ENCODE measurements at places on chromosomes 4 and X.

- no peak for DNase-seq
Observed at GRCh38 chr4:170773709-170774273, 684.0 kb upstream of the AADAT start.

- DNase-seq = no peak
Observed at GRCh38 chr4:67152976-67153375, 392.3 kb downstream of the CENPC start.

GRCh38 chrX:78513971-78514738 is 145.0 kb downstream of the RTL3 start:
- no peak for DNase-seq

GRCh38 chrX:101385795-101386541 is at the start of gene BTK:
TSS of gene BTK (minus strand) at chrX:101386191. CDS start at chrX:101375284, 10,907 bp downstream.
- DNase-seq = no peak

DNA sequence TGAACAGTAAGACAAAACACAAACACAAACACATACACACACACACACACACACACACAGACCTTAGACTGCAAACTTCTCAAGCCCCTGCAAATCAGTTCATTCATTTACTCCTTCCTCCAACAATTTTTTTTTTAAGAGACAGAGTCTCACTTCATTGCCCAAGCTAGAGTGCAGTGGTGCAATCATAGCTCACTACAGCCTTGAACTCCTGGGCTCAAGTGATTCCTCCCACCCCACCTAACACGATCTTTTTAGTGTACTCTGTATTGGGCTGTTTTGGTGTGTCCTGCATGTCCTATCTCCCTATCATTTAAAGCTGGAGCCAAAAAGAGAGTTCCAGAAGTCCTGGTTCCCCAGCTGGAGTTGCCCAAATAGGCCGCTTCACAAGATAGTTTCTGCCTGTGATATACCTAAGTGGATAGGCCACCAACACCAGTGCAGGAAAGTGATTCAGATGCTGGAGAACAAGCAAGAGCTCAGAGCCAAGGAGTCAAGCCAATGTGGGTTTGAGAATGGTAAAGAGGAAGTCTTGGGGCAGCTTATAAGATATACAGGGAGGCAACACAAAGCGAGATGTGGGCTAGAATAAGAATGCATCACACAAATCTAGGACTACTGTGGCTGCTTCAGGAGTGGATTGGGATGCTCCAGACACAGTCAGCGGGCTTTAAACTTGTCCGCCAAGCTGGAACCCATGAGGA is 85.4 kb upstream of the RAPGEF2 start:
- no peak for DNase-seq

DNA sequence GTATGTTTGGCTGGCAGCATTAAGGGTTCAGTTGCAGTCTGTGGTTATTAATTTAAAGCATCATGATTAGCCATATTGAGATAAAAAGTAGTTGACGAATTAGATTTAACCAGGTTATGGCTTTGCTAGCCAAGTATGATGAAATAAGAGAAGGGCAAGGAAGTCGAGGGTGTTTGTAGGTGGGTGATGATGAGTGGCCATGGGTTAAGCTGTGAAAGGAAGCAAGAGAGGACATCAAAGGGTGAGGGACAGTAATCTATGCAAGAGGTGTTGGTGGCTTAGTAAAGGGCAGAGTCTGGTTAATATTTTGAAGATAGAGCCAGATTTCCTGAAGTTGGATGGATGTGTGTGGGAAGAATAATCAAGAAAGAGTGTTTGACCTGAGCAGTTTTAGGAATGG is 44.5 kb downstream of the STIM2 start:
- DNase-seq = no peak

DNA sequence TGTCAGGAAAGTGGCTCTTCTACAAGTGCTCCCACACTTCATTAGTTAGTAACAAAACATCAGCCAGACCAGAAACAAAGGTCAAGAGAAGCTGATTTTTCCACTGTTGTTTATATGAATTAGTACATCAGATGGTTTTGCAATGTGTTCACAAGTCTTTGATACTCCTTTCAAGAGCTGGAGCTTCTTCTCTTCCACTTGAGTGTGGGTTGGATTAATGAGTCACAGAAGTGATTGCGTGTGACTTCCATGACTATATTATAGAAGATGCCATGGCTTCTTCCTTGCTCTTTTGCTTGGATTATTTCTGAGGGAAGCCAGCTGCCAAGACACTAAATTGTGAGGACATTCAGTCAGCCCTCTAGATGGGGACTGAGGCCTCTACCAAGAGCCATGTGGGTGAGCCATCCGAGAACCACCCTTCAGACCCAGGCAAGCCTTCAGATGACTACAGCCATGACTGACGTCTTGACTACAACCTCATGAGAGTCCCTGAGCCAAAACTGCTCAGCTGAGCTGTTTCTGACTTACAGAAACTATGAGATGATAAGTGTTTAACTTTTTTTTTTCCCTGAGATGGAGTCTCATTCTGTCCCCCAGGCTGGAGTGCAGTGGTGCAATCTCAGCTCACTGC is 18.1 kb downstream of the SOWAHB start:
- DNase-seq = no peak

- DNase-seq = no peak
Observed at GRCh38 chr4:177391953-177392352, 50.3 kb downstream of the AGA start.

DNA sequence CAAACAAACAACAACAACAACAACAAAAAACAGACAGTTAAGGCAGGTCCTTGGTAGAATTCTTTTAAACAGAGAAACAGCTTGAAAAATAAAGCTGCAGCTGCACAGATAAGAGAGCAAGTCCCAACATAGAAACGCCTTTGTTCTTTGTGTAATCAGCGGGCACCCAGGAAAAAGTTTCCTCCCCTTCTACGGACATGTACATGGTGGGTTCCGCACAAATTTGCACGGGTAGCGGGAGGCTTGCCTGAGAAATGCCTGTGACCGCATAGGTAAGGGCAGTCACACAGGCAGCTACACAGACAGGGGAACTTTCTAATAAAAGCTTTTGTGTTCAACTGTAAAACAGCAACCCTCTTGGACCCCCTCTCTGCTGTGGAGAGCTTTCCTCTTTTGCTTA is 25.7 kb upstream of the CT47A1 start:
- no peak for DNase-seq

DNA sequence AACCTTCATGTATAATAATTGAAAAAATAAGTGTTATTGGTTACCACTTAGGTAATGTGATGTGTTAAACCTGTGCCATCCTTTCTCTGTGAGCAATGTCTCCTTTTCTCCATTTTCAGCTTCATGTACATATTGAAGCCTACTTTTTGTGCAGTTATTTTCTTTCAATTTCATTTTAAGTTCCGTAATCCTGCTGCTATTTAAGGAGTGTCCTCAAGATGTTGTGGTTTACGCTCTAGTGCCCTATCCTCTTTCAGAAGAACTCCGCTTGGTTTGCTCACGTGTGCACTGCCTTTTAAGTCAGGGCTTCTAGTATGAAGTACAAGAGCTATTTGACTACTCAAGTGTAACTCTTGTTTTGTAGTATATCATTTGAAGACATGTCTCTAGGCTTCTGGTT is 2253.2 kb upstream of the TENM3 start:
- no peak for DNase-seq

DNA sequence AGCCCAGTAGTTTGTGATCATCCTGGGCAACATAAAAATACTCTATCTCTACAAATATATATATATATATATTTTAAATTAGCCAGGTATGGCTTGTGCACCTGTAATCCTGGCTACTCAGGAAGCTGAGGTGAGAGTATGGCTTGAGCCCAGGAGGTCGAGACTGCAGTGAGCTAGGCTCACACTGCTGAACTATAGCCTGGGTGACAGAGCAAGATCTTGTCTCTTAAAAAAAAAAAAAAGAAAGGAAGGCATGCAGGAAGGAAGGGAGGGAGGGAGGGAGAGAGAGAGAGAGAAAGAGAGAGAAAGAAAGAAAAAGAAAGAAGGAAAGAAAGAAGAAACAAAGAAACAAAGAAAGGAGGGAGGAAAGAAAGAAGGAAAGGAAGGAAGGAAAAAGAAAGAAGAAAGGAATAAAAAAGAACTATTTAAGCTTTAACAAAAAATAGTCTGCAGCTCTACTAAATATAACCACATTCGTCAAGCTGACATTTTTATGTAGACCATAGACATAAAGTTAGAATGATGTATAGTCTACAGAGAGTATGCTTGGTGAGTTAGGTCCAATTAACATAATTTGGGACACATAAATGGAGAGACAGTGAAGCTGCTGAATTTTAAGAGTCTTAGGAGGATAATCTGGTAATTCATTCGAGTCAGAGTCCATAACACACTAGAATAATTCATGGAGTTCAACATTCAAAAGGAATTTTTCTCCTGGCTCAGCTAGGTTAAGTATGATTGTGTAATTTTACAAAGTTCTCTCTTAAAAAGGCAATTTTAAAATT is 111.9 kb downstream of the GLRA3 start:
- no peak for DNase-seq

GRCh38 chr4:2800691-2801596 is 8.1 kb downstream of the SH3BP2 start:
- DNase-seq = no peak

GRCh38 chr4:70000711-70001110 is 4.9 kb downstream of the STATH start:
- DNase-seq = no peak

GRCh38 chr4:154593868-154594267 is 3.3 kb upstream of the FGA start:
- no peak for DNase-seq

DNA sequence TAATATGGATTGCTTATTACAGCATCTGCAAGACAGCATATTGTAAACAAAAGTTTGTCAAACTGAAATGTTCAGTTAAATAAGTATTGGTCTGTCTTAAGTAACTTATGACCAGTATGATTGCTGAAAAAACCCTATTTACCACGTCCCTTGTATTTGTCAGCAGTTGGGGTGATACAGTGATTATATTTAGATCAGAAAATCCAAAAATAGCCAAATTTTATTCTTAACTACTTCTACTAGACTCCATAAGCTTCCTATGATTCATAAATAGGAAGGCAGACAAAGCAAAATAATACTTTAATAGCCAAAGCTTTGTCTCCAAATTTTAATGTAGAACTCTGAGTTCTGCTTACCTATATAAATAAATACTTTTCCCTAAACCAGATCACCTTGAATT is 45.3 kb downstream of the TBCK start:
- DNase-seq = no peak

DNA sequence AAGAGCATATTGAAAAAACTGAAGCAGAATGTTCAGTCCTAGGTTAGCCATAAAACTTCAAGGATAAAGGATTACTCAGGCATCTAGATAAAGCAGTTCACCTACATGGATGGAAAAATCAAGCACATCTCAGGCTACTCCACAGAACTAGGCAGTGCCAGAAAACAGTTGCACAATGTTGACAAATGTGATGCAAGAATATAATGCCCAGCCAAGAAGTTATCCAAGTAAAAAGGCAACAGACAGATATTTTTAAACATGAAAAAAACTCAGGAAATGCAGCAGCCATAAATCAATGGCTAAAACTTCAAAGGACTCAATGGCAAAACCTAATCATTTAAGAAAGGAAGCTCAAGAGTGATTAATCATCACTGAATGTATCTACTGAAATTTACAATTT is 456.0 kb upstream of the FAM241A start:
- no peak for DNase-seq

GRCh38 chrX:87900320-87900908 is 382.8 kb downstream of the KLHL4 start:
- no peak for DNase-seq

GRCh38 chr4:169259271-169259670 is 11.5 kb downstream of the SH3RF1 start:
- no peak for DNase-seq
